ENCODE measurements at places on chromosomes 5 and 9. TPM values are rescaled to one million over a fixed set of nuclear protein-coding genes. Genes with fewer than 3 reads are reported as not detected.

SLCO6A1 gene
- total RNA-seq = not detected

LRRC19 gene
- total RNA-seq = not detected

OR1Q1 gene
- total RNA-seq = not detected

UQCRQ gene
- total RNA-seq = 147 TPM

PRPF4 gene
- 24.3 TPM for total RNA-seq

CORO2A gene
- total RNA-seq = 0.28 TPM

IRX2 gene
- not detected for total RNA-seq

LEAP2 gene
- total RNA-seq = 0.14 TPM

ZMAT2 gene
- total RNA-seq = 63.7 TPM

IL3 gene
- not detected for total RNA-seq

GPX3 gene
- total RNA-seq = 35.2 TPM

SPAG8 gene
- total RNA-seq = 1.2 TPM

FOCAD gene
- total RNA-seq = 77.1 TPM

FREM1 gene
- under 0.01 TPM for total RNA-seq

RECK gene
- 47.4 TPM for total RNA-seq

RNF180 gene
- 0.74 TPM for total RNA-seq

MEIKIN gene
- not detected for total RNA-seq

PTGES gene
- total RNA-seq = 108 TPM

GPX8 gene
- 105 TPM for total RNA-seq

TRPM3 gene
- 0.85 TPM for total RNA-seq

VCAN gene
- 452 TPM for total RNA-seq

DMRT3 gene
- total RNA-seq = not detected

OBP2A gene
- not detected for total RNA-seq

VDAC1 gene
- 293 TPM for total RNA-seq

MORN5 gene
- total RNA-seq = not detected

SGCD gene
- 9.2 TPM for total RNA-seq

DNLZ gene
- total RNA-seq = 10.7 TPM

ITK gene
- under 0.01 TPM for total RNA-seq

CKMT2 gene
- total RNA-seq = 17.4 TPM

FXN gene
- 1.9 TPM for total RNA-seq

C5 gene
- total RNA-seq = 4.5 TPM

FAT2 gene
- under 0.01 TPM for total RNA-seq

DNAI1 gene
- total RNA-seq = not detected

NTRK2 gene
- total RNA-seq = not detected

SEMA5A gene
- total RNA-seq = 5.3 TPM

CLPTM1L gene
- total RNA-seq = 249 TPM

TAF11L5 gene
- total RNA-seq = not detected

FGF18 gene
- not detected for total RNA-seq

CXXC5 gene
- total RNA-seq = 41.7 TPM

TMEM161B gene
- total RNA-seq = 10.8 TPM

ADAMTS19 gene
- 36.3 TPM for total RNA-seq

CCDC192 gene
- not detected for total RNA-seq

CDH9 gene
- total RNA-seq = 0.18 TPM

SH2D3C gene
- under 0.01 TPM for total RNA-seq

FYB1 gene
- not detected for total RNA-seq

TMEM252 gene
- not detected for total RNA-seq

BAAT gene
- total RNA-seq = not detected

MELK gene
- 6.0 TPM for total RNA-seq

ZDHHC11B gene
- total RNA-seq = 0.09 TPM

TIMD4 gene
- total RNA-seq = not detected

ZDHHC21 gene
- 6.3 TPM for total RNA-seq

COMMD10 gene
- 24.9 TPM for total RNA-seq

DPP7 gene
- total RNA-seq = 68.8 TPM

DIPK1B gene
- total RNA-seq = 1.00 TPM

SUSD3 gene
- 1.1 TPM for total RNA-seq

FAM153A gene
- total RNA-seq = not detected

TEX48 gene
- total RNA-seq = not detected

SLC28A3 gene
- total RNA-seq = 0.09 TPM

CCL27 gene
- total RNA-seq = not detected

All from smooth muscle cell of bladder (primary cell).